Activated naive CD4-positive, alpha-beta T cell (primary cell): ENCODE measurements at places on chromosomes 5 and 9.

GRCh38 chr9:137581361-137582285 lies 2.9 kb upstream of the DPH7 start:
- no peak for DNase-seq

GRCh38 chr9:97109194-97109811 lies 70.4 kb upstream of the CTSV start:
- no peak for DNase-seq

DNA sequence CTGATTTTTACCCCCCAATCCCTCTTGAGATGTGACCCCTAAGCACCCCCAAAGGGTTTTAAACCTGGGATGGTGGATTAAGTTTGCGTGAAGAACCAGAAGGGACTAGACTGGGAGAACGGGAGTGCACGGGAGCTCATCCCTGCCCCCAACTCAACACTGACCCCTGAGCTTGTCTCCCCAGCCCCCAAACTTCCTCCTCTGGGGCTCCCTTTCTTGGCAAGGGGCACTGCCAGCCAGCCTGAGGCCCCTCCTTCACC lies 5.0 kb upstream of the SET start:
- no peak for DNase-seq

GRCh38 chr5:66898241-66898995 lies 298.2 kb downstream of the CD180 start:
- no peak for DNase-seq
